ENCODE measurements at places on chromosomes 2 and 18.

- DNase-seq: no peak
Measured at GRCh38 chr2:202114795-202115194, 41.7 kb downstream of the KIAA2012 start.

DNA sequence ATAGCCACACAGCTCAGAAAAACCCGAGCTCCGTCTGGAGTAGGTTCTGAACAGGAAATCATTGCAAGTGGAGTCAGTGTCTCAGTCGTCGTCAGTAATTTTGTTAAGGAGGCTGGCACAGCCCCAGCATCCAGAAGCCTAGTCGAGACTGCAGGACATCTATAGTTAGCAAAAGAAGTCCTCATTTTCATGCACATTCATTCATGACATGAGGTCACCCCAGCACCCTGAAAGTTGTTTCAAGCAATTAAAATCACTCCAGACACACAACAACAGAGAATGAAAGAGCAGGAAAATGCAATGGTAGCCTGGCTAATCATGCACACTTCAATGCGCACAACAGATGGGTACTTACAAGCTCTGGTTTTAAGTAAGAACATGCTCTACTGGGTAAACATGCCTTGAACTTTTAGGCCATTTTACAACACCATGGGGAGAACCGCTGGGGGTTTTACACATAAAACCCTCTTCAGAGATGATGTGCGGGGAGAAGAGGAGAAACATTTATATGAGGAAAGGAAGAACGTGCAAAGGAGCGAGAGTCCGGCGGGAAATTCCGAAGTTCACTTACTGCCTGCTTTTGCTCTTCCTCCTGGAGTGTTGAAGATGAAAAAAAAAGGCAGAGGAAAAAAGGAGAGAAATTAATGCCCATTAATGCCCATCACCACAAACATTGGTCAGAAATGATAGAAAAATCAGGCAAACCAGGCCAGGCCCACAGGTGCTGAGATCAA, 77.4 kb upstream of the DNMT3A start:
- DNase-seq: no peak

DNA sequence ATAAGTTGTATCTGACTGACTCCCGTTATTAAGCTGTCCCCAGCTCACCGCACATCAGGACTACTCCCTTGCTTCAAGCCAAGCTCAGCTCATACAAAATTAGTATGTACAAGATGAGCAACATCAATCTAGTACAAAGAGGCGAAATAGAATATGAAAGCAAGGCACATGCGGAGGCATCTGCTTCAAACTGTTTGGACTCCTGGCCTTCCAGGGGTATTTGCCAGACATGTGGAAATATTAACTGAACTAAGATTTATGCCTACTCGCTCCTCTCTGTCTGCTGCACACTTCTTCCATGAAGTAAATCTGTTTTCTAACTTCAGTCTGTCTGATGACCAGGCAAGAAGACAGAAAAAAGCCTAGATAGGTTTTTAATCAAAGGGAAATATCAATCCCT, 499.8 kb downstream of the PID1 start:
- DNase-seq: no peak

DNA sequence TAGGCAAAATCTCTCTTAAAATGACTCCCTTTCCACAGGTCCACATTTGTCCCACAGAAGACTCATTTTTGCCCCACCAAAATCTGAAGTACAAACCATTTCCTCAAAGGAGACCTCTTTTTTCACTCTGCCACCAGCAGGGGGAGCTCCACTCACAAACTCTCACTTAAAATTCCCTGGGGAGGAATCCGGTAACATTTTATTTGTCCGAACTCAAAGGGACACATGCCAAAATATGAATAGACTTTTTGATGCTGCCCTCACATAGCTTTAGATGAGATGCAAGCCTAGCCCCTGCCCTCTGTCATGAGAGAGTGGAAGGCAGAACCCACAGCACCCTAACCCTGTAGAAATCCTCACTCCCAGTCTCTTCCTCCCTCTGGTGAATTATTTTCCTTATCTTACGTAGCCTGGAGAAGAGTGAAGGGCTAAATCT, 57.1 kb downstream of the RMDN2 start:
- no peak for DNase-seq

- DNase-seq: no peak
Measured at GRCh38 chr2:141767051-141767450, 363.8 kb downstream of the LRP1B start.

DNA sequence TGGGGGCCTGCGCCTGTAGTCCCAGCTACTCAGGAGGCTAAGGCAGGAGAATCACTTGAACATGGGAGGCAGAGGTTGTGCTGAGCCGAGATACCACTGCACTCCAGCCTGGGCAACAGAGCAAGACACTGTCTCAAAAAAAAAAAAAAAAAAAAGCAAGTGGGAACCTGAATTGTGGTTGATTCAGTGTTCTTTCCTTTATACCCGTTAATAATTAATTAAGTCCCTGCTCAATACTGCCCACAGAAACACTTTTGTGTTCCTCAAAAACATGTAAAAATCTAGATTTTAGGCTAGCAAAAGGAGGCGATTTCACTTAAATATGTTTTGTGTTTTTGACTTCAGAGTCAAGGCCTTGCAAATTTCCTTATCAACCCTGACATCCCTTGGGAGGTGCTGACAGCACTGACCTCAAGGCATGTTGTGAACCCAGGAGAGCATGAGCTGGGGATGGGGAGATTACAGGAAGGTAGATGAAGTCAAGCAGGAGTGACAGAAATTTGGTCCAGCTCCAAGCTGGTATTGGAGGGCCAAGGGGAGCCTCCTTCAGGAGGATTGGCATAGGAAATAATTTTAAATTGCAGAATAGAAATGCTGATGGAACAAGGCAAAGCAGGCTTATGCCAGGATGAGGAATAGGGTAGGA, 89.0 kb upstream of the PNPT1 start:
- DNase-seq: no peak

GRCh38 chr2:219344751-219345430, 12.3 kb upstream of the RESP18 start:
- peak; percentile 30 for DNase-seq

DNA sequence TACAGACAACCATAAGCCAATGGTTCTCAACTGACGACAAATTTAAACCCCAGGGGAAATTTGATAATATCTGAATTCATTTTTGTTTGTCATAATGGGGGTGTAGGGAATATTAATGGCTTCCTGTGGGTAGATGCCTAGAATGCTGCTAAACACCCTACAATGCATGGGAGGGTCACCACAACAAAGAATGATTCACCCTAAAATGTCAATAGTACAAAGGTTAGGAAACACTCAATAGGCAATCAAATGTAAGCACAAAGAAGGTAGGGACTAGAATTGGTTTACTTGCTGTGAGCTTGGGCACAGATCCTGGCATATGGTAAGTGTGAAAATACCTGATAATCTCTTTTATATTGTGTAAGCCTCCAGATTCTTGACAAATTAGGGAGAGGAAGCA, 20.1 kb upstream of the FANCL start:
- DNase-seq: no peak

GRCh38 chr2:68908392-68908970, 37.3 kb upstream of the BMP10 start:
- DNase-seq: no peak

DNA sequence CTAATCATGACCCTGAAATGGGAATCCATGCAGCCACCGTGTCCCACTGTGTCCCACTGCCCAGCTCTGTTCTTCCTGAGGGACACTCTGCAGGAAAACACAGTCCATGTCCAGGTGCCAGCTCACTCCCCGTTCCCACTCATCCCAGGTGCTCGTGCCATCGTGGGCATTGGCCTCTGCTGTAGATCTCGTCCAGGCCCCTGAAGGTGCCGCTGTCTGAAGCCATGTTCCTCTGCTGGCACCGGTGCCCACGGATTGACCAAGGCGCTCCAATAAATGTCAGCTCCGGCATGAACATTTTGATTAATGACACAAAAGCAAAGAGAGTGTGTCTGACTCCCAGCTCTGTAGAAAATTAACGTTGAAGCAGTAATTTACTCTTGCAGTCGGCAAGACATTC, 280.1 kb upstream of the SALL3 start:
- no peak for DNase-seq

DNA sequence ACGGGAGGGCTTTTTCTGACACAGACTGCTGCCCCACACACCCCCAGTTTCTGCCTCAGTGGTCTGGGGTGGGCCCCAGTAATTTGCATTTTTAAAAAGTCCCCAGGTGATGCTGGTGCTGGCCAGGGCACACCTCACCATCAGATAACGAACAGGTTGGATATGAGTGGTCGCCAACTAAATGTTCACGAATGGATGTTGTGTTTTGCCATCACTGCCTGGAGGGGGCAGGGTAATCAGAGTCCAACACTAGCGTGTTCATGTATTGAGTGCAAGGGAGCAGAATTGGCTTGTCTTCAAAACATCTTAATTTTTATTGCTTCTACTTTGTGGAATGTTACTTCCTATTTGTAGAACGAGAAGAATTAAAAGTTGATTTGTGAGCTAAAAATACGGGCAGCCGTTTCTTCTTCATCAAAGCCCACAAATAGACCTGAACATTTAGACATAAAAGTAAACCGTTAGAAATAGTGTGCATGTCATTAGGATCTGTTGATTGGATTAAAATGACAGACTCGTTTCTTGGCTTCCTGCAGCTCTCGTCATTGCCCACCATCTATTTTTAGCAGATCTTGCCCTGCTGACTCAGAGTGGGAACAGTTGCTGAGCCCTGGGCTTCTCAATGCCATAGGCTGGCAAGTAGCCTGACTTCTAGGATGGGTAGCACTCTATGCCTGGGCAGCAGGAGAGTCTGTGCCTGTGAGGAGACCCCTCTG, 45.2 kb downstream of the NCK2 start:
- DNase-seq: no peak

DNA sequence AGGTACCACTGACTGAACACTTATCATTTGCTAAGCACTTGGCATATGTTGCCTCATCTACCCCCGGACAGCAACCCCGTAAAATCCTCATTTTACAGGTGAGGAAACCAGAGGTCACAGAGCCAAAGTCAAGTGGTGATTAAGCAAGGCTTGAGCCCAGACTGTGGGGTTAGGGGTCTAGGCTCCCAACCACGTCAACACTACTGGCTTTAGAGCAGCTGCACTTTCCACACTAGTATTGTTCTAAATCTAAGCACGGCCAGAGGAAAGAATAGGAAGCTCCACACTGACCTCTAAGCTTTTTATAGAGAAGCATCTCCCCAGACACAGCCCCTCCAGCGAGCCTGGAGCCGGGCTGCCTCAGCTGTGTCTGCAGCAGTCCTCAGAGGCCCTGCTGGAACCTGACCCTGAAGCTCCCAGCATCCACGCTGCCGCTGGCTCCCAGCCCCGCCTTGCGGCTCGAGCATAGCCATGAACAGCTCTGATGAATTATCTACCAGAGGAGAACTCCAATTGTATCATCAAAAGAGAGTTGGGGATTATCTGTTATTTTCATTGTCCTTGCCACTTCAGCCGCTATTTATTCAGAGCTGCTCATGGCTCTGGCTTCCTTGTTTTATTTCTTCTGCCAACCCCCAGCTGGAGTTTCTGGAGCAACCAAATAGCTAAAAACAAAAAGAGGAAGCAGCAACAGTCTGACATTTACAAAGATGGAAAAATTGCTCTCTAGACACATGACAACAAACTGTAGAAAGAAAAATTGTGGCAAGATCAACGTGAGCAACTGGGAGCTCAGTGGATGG, 62.2 kb upstream of the RTN4 start:
- peak; percentile 76 for DNase-seq

GRCh38 chr18:65093346-65093745, 657.5 kb upstream of the CDH7 start:
- DNase-seq: peak; percentile 9

DNA sequence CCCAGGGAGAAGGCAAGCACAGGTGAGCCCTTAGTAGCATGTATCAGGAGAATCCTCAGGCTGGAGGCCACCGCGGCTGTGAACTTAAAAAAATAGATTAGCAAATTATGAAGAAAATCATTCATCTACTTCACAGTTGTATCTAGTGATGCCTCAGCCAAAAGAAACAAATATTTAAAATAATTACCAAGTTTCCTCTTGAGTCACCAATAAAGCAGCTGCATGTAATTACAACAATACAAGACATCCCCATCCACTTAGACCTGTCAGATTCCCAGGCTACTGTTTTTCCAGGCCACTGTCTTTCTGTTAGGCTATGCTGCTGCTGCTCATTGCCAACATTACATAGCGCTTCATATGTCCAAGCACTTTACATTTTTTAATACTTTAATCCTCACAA, 54.6 kb upstream of the PHLPP1 start:
- DNase-seq: no peak

DNA sequence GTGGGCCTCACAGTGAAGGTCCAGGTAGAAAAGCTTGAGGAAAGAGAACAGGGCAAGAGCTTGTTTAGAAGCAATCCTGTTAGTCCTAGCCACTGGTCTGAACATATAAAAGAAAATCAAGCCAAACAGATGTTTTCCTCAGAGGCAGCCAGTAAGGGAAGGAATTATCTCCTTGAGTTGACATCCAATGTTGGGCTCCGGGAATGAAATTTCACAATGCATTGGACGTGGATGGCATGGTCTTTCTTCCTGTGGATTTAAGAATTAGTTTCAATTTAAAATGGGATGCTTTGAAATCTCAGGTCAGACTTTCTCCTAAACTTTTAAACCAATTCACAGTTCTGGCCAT, 92.1 kb downstream of the ACKR3 start:
- DNase-seq: no peak

GRCh38 chr18:58924473-58924872, 59.8 kb downstream of the ZNF532 start:
- no peak for DNase-seq

DNA sequence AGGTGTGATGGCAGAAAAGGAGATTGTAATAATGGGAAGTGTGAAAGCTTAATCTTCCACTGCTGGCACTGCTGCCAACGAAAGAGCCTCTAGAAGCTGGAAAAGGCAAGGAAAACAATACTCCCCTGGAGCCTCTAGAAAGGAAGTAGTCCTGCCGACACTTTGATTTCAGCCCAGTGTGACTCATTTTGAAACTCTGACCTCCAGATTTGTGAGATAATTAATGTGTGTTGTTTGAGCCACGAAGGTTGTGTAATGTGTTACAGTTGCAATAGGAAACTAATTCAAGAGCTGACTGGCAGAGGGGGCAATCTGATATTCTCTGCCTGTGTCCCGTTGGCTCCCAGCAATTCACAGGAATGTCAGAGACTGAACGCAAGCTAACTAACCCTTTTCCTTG, 219.2 kb upstream of the UBE2E3 start:
- no peak for DNase-seq
